ENCODE measurements at places on chromosomes 7 and 10.

GRCh38 chr10:317271-317769 lies 182.1 kb downstream of the ZMYND11 start:
- no peak for DNase-seq

- DNase-seq = no peak
Observed at GRCh38 chr10:77967611-77968022, 41.1 kb upstream of the DLG5 start.

DNA sequence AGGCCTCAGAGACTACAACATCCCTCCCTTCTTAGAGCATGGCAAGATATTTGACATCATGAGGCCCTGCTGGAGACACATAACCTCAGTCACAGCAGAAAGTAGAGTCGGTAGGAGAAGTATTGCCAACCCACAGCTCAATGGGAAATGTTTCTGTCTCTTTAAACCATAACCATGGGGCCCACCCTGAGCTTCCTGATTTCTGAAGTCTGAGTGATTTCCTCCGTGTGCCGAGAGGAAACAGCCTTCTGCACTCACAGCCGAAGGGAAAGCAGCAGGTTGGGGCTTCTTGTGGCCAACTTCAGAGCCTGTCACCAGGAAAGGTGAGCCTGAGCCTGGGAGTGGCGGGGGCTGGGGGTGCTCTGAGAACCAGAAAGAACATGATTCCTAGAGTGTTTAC lies at the start of gene GIMAP1:
GIMAP1 (plus strand) TSS at position 246 of the 400 bp plus-strand sequence. CDS start 2,435 bp downstream, outside the sequence.
- peak; percentile 41 for DNase-seq

- DNase-seq = no peak
Observed at GRCh38 chr7:141203586-141203985, 129.7 kb downstream of the TMEM178B start.

GRCh38 chr7:148191391-148192065 lies 399.0 kb upstream of the C7orf33 start:
- DNase-seq = no peak

GRCh38 chr10:56583316-56583715 lies 222.3 kb upstream of the ZWINT start:
- DNase-seq = no peak

- DNase-seq = no peak
Observed at GRCh38 chr7:101235050-101235449, 2.6 kb downstream of the CLDN15 start.
